ENCODE measurements at places on chromosomes 1 and 21. TPM values are rescaled to one million over a fixed set of nuclear protein-coding genes. Genes with fewer than 3 reads are reported as not detected.

Gene FGR
- polyA plus RNA-seq, result not detected

Gene HCN3
- polyA plus RNA-seq, result 9.7 TPM

Gene CYP4X1
- polyA plus RNA-seq, result 0.67 TPM

Gene CDA
- 0.11 TPM for polyA plus RNA-seq

Gene KRTAP10-10
- polyA plus RNA-seq, result not detected

Gene NR1I3
- not detected for polyA plus RNA-seq

Gene RUNX3
- polyA plus RNA-seq, result not detected

Gene CCDC190
- polyA plus RNA-seq, result 0.13 TPM

Gene DENND2D
- 1.3 TPM for polyA plus RNA-seq

Gene CELA2A
- not detected for polyA plus RNA-seq

All from SK-N-SH (cell line).